ENCODE measurements at places on chromosomes 1 and 21.

DNA sequence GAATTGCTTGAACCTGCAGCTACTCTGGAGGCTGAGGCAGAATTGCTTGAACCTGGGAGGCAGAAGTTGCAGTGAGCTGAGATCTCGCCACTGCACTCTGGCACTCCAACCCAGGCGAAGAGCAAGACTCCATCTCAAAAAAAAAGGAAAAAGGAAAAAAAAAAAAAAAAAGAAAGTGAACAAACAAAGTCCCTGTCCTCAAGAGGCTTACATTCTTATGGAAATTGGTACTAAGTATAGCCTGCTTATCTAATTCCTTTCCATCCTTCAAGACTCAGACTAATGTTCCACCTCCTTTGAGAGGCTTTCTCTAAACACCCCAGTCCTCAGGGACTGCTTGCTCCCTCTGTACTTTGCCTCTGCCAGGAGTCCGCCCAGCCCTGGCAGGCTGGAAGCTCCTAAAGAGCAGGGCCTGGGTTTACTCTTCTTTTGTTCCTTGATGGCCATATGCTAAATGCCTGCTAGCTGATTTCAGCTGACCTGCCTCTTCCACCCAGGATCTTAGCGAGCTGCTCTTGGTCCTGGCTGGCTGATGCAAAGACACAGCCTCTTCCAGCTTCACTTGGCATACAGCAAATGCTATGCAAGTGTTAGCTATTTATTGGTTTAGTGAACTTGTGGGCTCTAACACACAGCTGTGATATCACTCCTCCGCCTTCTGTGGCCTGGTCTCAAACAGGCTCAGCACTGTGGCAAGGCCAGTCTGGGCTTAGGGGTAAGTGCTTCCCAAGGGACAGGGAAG is 9.8 kb downstream of the SLC9A1 start:
- DNase-seq, result no peak

GRCh38 chr1:42937141-42937696 is 21.4 kb downstream of the SLC2A1 start:
- DNase-seq, result no peak

DNA sequence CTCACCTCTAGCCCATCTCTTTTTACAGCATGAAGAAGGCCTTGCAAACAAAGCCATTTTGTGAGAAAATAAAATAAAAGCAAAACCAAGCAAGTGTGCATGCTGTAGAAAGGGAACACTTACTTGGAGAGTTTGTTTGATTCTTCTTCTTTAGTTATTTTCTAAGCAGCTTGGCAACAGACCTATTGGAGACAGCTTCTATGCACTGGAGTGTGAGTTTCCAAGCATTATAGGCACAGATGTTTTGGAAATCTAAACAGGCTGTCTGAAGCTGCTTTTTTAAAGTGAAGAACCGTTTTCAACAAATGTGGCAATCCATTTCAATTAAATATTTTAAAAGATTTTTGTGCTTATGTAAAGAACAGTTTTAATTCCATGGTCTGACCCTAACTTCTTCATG is 76.6 kb downstream of the NGF start:
- DNase-seq, result no peak

DNA sequence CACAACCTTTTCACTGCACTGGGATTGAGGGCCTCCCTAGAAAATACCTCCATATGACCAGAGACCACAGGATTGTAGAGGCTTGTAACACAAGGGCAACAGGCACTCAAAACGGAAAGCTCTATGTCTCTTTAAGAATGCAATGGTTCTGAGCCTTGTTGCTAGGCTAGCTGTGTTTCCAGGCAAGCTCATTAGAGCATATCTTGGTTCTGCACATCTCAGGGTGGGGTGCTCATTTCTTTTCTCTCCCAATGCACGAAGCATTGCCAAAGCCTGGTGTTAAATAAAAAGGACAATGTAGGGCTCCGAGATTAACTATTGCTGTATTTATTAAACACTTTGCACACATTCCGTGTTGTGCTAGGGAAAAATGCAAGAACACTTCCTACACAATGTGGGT is 315.9 kb downstream of the PRDM2 start:
- DNase-seq, result no peak

DNA sequence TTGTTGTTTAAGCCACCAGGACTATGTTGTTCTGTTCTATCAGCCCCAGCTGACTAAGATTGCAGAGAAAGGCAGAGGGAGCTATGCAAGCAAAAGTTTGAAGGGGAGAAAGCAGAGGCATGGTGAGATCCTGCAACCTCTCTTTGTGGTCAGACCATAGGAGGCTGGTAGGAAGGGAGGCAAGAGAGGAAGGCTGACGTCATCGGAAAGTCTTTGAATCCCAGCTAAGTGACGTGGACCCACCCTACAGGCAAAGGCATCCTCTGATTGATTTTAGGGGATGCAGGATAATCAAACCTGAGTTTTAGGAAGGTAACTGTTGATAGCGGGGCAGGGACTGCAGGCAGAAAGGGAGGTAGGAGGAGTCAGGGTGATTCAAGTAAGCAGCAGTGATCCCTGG is 23.3 kb upstream of the TNNI1 start:
- DNase-seq, result no peak

- DNase-seq, result no peak
Observed at GRCh38 chr1:210857705-210858104, 276.2 kb downstream of the KCNH1 start.

- no peak for DNase-seq
Observed at GRCh38 chr1:53115403-53116306, 26.8 kb downstream of the SLC1A7 start.

GRCh38 chr1:24545662-24546061 is 10.2 kb upstream of the NCMAP start:
- no peak for DNase-seq

DNA sequence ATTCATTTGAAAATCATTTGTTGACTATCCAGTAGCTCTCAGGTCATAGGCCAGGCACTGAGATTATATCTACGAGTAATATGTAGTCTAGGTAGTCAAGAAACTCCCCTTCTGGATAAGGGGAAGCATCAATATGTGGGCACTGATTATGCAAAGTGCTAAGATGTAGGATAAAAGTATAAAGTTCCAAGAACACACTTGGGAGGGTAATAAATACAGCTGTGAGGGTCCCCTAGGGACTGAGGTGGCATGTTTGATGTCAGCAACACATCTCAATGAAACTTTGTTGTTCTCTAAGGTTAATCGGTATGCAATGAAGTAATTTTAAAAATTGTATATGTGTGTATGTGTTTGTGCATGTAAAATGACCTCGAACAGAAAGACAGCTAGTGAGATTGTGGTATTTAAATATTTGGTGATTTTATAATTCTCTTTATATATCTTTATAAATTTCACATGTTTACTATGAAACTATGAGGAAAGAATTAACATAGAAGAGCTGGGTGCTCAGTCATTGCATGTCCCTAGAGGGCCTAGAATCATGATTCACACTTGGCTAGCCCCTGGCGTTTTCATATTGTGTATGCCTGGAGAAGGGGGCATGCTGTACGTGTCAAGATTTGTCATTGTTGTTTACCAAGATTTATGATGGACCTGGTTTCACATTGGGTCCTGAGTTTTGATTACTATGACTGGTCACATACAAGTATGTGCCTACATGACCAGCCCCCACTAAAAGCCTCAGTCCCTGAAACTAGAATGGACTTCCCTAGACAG is 140.1 kb upstream of the DUSP10 start:
- no peak for DNase-seq

GRCh38 chr1:248739572-248740205 is 15.9 kb downstream of the LYPD8 start:
- no peak for DNase-seq

GRCh38 chr1:224213438-224214119 is 30.5 kb downstream of the DEGS1 start:
- no peak for DNase-seq

- DNase-seq, result no peak
Observed at GRCh38 chr1:16459352-16459925, 18.9 kb downstream of the NECAP2 start.

DNA sequence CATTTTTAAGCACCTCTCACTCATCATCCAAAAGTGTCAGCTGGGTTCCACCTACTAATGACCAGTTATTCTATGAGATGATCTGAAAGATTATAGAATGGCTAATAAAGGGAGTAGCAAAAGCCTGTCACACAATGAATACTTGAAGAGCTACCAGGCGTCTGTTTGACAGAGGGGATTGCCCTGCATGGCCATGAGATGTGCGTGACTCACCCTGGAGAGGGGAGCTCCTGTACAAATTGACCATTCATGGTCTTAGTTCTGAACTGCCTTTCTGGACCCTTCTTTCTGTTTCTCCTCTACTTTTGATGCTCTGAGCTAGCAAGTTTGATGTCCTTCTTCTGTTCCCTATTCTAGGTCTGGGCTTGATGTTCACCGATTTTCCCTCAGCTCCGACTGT is 85.2 kb upstream of the ABCD3 start:
- no peak for DNase-seq

- DNase-seq, result no peak
Observed at GRCh38 chr1:239840336-239840735, 251.3 kb upstream of the FMN2 start.

DNA sequence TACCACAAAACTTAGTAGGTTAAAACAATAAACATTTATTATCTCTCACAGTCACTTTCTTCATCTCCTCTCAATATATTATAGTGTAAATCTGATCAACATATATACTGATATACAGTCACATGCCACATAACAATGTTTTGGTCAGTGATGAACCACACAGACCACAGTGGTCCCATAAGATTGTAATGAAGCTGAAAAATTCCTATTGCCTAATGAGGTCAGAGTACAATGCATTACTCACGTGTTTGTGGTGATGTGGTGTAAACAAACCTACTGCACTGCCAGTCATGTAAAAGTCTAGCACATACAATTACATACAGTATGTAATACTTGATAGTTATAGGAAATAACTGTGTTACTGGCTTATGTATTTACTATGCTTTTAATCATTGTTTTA is 30.1 kb downstream of the OLFML3 start:
- no peak for DNase-seq

GRCh38 chr1:156126630-156127534 is 12.4 kb downstream of the LMNA start:
- no peak for DNase-seq

DNA sequence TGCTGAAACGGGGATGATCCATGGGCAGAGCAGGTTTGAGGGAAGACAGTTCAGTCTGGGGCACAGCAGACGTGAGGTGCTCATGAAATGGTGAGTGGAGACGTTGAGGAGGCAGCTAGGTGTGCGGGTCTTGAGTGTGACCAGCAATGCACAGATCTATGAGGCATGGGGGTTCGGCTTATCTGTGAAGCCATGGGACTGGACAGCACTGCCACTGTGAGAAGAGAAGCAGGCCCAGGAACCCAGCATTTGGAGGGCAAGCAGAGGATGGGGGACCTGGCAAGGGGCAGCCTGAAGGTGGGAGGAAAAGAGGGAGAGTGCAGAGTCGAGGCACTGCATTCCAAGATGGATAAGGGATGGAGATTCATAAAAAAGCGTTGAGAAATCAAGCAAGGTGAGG is 8.0 kb downstream of the CSF1 start:
- DNase-seq, result no peak

DNA sequence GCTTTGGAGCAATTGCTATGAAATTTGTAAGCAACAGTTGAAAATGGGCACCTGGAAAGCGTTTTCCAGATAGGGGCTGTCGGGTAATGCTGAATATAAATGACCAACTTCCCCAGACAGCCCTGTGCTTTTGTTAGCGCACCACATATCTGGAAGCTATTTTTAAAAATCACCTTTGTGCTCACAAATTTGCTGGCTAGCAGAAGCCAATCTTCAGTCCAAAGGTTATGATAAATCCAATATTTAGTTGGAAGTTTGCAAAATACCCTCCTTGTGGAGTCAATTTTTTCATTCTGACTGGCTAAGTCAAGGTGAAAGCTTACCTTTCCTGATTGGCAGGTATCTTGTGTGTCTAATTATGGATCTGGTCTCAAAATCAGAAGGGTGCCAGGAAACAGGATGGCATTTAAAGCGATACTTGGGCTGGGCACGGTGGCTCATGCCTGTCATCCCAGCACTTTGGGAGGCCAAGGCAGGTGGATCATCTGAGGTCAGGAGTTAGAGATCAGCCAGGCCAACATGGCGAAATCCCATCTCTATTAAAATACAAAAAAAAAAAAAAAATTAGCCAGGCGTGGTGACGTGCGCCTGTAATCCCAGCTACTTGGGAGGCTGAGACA is 124.1 kb upstream of the AJAP1 start:
- DNase-seq, result no peak

- DNase-seq, result no peak
Observed at GRCh38 chr1:50066806-50067205, 41.9 kb upstream of the ELAVL4 start.

- no peak for DNase-seq
Observed at GRCh38 chr1:15210651-15211375, 36.2 kb upstream of the FHAD1 start.

GRCh38 chr1:163063143-163063542 is 6.0 kb upstream of the RGS4 start:
- DNase-seq, result no peak

DNA sequence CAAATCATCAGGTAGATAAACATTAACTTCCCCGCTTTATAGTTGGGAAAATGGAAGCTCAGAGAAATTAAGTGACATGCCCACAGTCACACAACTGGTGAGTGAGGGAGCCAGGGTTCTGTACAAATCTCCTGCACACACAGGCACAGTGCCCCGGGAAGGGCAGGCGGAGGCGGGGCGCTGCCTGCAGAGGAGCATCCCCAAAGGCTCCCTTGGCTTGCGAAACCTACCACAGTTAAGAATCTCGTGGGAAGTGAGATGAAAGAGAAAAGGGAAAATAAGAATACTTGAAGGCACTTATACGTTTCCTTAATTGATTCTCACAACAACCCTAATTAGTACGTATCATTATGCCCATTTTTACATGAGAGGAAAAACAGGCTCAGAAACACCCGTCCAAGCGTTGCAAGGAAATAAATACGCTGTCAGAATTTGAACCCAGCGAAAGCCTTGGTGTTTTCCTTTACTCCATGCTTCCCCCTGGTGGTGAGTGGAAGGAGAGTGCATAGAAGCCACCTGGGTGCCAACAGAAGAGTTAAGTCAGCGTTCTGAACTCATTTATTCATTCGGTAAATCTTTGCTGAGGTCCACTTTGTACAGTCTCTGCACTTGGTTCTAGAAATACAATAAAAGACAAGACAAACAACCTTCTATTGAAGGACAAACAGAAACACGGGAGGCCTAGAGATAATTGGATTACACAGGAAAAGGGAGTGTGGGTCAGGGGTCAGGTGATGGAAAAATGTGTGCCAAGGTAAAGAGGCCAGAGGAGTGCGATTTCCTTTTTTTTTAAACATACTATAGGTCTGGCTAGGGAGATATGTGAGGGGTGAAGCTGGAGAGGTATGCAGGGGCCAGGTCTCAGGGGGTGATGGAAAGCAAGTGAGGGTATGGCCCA is 28.4 kb downstream of the ACP6 start:
- DNase-seq, result peak; percentile 25
